ENCODE measurements at places on chromosomes 7 and 10. TPM values are rescaled to one million over a fixed set of nuclear protein-coding genes. Genes with fewer than 3 reads are reported as not detected.

DNA sequence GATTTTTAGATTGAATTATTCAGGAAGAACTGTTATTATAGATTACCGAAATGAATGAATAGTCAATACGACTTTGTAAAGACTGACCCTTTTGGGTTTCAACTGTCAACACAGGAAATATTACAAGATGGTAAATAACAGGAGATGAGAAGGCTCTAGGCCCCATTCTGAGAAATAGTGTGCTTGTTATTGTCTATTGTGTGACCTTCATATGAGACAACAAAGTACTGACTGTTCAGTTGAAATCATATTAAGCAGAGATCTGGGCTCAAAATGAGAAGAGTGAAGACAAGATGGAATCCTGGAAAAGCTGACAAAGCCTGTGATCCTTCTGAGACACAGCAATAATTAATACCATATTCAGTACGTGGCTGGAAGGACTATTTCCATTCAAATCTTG lies 503.8 kb downstream of the INHBA start:
- H3K4me1 ChIP-seq: no peaks in the 10 kb centered on the region
- no peak overlapping the region for H3K27ac ChIP-seq
- H3K36me3 ChIP-seq: no peaks in the 10 kb centered on the region
- H3K4me3 ChIP-seq: no peak overlapping the region
- DNase-seq: no peak

GRCh38 chr10:28545967-28546644 lies 13.2 kb downstream of the WAC start:
- DNase-seq: no peak
- peaks cover 14% of the 10 kb centered on the region for H3K36me3 ChIP-seq
- no peak overlapping the region for H3K4me3 ChIP-seq
- no peak overlapping the region for H3K27ac ChIP-seq

DNA sequence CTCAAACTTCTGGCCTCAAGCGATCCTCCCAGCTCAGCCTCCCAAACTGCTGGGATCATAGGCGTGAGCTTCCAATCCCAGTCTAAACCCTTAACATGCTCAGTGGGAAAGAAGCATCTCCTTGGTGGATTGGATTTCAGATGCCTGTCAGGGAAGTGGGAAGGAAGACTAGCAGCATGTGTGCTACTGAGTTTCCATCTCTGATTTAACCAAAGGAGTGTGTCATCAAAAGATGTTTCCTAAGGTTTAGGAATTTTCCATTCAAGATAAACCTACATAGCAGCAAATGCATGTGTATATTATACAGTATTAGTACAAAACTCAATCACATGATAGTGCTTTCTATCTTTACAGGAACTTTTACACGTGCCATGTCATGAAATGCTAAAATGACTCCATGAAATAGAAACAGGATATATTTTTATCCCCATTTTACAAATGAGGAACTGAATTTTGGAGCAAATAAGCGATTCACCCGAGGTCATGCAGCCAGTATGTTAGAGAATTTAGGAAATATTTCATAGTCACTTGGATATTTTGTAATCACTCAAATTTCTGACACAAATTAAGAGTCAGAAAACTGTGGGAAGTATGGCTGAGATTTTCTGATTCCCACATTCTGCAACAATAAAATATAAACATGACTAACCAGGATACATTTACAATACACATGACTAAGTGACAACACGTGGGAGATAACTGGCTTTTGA lies 11.4 kb upstream of the TMEM26 start:
- no peaks in the 10 kb centered on the region for H3K36me3 ChIP-seq
- no peak overlapping the region for H3K4me3 ChIP-seq
- no peaks in the 10 kb centered on the region for H3K27me3 ChIP-seq

DNA sequence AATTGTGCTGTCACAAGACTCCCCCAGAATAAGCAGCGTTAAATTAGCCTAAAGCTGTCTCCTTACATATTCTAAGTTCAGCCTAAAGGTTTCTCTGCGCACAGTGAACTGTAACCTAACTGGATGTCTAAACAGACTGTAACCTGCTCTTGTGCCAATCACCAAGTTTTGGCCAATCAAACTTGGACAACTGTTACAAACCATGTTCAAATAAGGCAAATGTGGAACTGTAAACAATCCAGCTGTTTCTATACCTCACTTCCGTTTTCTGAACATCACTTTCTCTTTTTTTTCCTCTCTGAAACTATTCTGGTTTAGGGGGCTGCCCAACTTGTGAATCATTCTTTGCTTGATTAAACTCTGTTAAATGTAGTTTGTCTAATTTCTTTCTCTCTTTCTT lies 252.2 kb upstream of the HABP2 start:
- no peak overlapping the region for H3K27ac ChIP-seq
- no peaks in the 10 kb centered on the region for H3K36me3 ChIP-seq
- H3K27me3 ChIP-seq: no peaks in the 10 kb centered on the region

DNA sequence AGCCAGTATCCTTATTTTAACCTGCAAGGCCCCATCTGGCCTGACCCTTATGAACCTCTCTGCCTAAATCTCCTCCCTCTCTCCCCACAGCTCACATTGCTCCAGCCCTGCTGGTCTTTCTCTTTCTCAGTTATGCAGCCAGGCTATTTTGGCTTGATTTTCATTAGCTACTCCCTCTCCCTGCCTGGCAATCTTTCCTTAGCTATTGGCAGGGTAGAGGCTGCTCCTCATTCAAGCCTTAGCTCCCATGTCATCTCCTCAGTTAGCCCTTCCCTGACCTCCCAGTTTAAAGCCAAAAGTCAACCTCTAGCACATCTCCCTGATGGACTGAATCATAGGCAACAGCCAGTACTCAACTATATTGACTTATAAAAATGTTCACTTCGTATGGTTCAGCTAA lies 214.4 kb upstream of the CELF2 start:
- peak overlapping the region; percentile 36 for H3K27ac ChIP-seq
- no peak overlapping the region for H3K4me3 ChIP-seq
- peaks cover 2% of the 10 kb centered on the region for H3K27me3 ChIP-seq
- no peak for DNase-seq
- H3K4me1 ChIP-seq: peaks cover 7% of the 10 kb centered on the region
- H3K36me3 ChIP-seq: no peaks in the 10 kb centered on the region

GRCh38 chr7:30899630-30900029 lies 12.0 kb upstream of the AQP1 start:
- no peak overlapping the region for H3K4me3 ChIP-seq
- peaks cover 3% of the 10 kb centered on the region for H3K27me3 ChIP-seq
- peaks cover 8% of the 10 kb centered on the region for H3K36me3 ChIP-seq
- H3K4me1 ChIP-seq: peaks cover 38% of the 10 kb centered on the region
- no peak overlapping the region for H3K27ac ChIP-seq
- no peak for DNase-seq

DNA sequence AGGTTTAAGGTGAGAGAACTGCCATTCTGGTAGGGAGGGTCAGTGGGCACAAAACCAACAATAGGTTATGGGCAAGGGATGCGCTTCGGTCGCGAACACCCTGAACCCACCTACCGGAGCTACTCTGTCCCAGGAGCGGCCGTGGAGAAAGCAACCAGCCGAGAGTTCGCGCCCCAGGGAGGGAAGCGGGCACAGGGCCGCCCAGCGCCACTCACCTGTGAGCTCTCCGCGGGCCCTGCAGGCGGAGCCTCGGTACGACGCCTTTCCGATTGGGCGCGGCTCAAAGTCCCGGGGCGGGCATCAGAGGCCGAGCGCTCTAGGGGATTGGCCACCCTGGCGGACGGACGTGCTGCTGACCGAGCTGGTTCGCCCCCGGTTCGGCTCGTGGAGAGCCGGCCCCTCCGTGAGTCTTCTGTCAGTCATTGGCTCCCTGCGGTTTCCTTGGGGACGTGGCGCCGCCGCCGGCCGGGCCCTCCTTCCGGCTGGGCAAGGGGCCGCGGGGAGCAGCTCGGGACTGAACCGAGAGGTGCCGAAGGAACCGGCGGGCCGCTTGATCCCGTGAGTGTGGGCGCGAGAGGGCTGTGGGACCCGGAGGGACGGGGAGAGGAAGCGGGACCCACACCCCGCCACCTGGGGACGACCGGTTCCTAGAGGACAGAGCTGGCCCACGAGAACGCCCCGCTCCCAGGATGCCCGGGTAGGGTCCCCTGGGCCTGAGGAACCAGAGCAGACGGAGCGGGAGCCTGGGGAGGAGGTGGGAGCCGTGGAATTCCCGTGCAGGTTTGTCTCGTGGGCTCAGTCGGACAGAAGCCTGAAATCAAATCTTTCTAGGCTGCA lies at the start of gene ENTPD7:
Gene ENTPD7, plus strand, starts transcription at position 479 of the 837 bp plus-strand sequence. CDS start 448 bp downstream, outside the sequence.
- peak within 1 kb of the TSS; percentile 79 for H3K4me3 ChIP-seq
- peaks cover 2% of the 10 kb centered on the region for H3K27me3 ChIP-seq
- H3K27ac ChIP-seq: no peak within 1 kb of the TSS
- peaks cover 17% of the 10 kb centered on the region for H3K4me1 ChIP-seq
- peak; percentile 97 for DNase-seq

DNA sequence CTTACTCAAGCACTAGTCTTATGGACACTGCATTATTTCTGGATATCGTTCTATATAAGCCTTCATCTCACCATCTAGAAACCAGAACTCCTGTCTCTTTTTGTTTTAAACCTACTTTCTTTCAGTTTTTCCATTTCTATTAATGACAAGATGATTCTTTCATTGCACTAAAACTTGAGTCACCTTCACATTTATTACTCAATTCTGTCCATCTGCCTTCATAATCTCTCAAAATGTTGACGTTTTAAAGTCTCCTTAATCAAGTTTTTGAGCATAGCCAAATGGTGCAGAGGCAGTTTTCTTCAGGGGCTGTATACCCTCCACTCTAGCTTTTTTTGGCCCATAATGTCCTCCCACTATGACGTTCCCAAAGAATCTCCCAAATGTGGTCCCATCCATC lies 17.6 kb downstream of the STAM start:
- no peak for DNase-seq
- no peak overlapping the region for H3K4me3 ChIP-seq
- no peaks in the 10 kb centered on the region for H3K27me3 ChIP-seq
- H3K4me1 ChIP-seq: no peaks in the 10 kb centered on the region
- no peaks in the 10 kb centered on the region for H3K36me3 ChIP-seq

DNA sequence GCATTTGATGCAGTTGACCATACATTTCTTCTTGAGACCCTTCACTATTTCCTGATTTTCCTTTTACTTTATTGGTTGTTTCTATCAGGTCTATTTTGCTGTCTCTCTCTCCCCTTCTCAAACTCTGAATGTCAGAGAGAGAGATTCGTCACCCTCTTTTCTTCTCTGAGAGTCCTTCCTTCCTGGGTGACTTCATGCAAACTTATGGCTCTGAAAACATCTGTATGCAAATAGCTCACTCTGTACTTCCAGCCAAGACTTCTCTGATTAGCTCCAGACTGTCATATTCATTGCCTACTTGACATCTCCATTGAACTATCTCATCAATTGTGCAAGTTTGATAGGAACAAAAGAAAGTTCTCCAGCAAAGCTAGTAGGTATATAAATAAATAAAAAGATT lies 191.7 kb upstream of the KLF6 start:
- no peak for DNase-seq
- no peak overlapping the region for H3K4me3 ChIP-seq
- H3K27me3 ChIP-seq: no peaks in the 10 kb centered on the region
- no peaks in the 10 kb centered on the region for H3K36me3 ChIP-seq
- no peak overlapping the region for H3K27ac ChIP-seq
- no peaks in the 10 kb centered on the region for H3K4me1 ChIP-seq

- H3K27me3 ChIP-seq: no peaks in the 10 kb centered on the region
- no peaks in the 10 kb centered on the region for H3K36me3 ChIP-seq
- no peak overlapping the region for H3K4me3 ChIP-seq
These were observed 34.7 kb downstream of the TCF7L2 start for GRCh38 chr10:112984756-112985155.

GRCh38 chr10:71706216-71707121 lies 13.1 kb downstream of the C10orf105 start:
- H3K4me1 ChIP-seq: peaks cover 24% of the 10 kb centered on the region
- no peak overlapping the region for H3K4me3 ChIP-seq
- no peak overlapping the region for H3K27ac ChIP-seq
- peaks cover 12% of the 10 kb centered on the region for H3K36me3 ChIP-seq

GRCh38 chr10:95476469-95477174 lies 84.5 kb downstream of the SORBS1 start:
- H3K4me3 ChIP-seq: no peak overlapping the region
- H3K27me3 ChIP-seq: no peaks in the 10 kb centered on the region
- peaks cover 34% of the 10 kb centered on the region for H3K4me1 ChIP-seq
- H3K27ac ChIP-seq: peak overlapping the region; percentile 86
- no peak for DNase-seq

DNA sequence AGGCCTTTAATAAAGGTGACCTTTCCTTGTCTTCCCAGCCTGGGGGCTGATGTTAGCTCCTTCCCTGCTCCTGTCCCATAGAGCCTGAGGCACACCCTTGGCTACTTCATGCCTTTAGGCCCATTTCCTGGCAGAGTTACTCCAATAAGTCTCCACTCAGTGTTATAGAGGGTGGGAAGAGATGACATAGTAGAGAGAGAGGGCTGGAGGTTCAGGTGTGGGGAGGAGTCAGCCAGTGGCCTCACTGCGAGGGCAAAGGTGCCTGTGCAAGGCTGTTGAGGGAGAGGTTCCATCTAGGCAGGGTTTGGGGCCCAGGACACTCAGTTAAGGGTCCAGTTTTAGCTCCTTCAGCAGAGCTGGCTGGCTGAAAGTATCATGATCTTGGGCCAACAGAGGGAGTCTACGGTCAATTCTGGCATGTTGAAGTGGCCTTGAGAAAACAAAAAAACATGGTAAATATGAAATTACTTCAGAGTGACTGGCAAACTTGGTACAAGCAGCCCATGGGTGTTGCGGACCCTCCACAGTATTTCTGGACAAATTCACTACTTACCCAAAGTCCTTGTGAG lies 67.9 kb downstream of the ZNF783 start:
- no peak for DNase-seq
- no peak overlapping the region for H3K27ac ChIP-seq
- H3K36me3 ChIP-seq: no peaks in the 10 kb centered on the region

- DNase-seq: no peak
- no peaks in the 10 kb centered on the region for H3K36me3 ChIP-seq
- no peaks in the 10 kb centered on the region for H3K4me1 ChIP-seq
- no peak overlapping the region for H3K4me3 ChIP-seq
- no peaks in the 10 kb centered on the region for H3K27me3 ChIP-seq
These were observed 370.6 kb upstream of the IGFBP3 start for GRCh38 chr7:46291601-46292150.

DNA sequence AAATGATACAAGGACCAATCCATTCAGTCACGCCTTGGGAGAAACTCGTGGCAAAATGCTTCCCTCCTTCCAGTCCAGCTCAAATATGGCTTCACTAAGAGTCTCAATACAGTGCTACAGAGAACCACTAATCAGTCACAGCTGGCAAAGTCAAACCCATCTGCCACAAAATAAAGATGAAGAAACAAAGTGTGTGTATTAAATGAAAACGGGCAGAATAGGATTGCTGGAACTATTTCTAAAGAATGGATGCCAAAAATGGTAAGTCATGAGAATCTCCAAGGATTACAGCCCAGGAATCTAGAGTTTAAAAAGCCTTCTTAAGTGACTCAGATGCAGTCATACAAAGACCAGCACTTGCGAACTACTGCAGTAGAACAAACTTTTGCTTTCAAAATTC lies 61.9 kb downstream of the CACUL1 start:
- peaks cover 3% of the 10 kb centered on the region for H3K36me3 ChIP-seq
- H3K27ac ChIP-seq: no peak overlapping the region
- H3K27me3 ChIP-seq: no peaks in the 10 kb centered on the region
- DNase-seq: no peak

The TMEM225B gene
- polyA plus RNA-seq: 0.59 TPM

The PNLIPRP2 gene
- polyA plus RNA-seq: 0.30 TPM

The GIMAP4 gene
- polyA plus RNA-seq: 21.1 TPM

The C10orf62 gene
- 0.26 TPM for polyA plus RNA-seq

The EPDR1 gene
- 41.4 TPM for polyA plus RNA-seq

The PSD gene
- polyA plus RNA-seq: 151 TPM

The CEP41 gene
- 21.9 TPM for polyA plus RNA-seq

The WIPF3 gene
- polyA plus RNA-seq: 17.8 TPM
